Activated CD4-positive, CD25-positive, alpha-beta regulatory T cell treated with anti-CD3 and anti-CD28 coated beads, Interleukin-2, amount 50 U/mL, for 72 hours (primary cell): ENCODE measurements at places on chromosomes 2 and 18.
A peak's percentile ranks its signal among the peaks of the same experiment; 100 is the strongest.

DNA sequence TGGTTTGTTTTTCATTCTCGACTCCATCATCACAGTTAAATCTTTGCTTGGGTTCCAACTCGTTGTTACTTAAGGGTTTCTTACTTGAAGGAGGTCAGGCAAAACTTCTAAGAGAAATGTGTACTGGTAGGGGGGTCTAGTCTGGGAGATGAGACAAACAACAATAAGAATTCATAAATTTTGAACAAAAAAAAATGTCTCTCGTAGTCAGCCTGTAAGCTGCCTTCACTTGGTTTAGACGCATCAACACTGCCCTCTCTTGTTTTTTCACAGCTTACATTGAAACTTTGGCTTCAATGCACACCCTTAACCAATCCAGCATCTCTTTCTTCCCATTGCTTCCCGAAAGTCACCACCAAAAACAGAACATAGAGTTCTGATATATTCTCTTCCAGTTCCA, 576.4 kb upstream of the PIK3C3 start:
- no peak for DNase-seq

GRCh38 chr2:54336977-54337255, 80.9 kb upstream of the TSPYL6 start:
- DNase-seq = no peak

- no peak for DNase-seq
These were observed 63.9 kb downstream of the STK39 start for GRCh38 chr2:168183308-168183997.

- DNase-seq = no peak
These were observed 3.6 kb downstream of the ERFE start for GRCh38 chr2:238162251-238162845.

GRCh38 chr2:23465936-23466335, 81.0 kb downstream of the KLHL29 start:
- no peak for DNase-seq

GRCh38 chr2:990970-991369, 40.3 kb downstream of the SNTG2 start:
- DNase-seq = no peak

GRCh38 chr2:148590612-148591011, 53.9 kb upstream of the EPC2 start:
- DNase-seq = no peak

GRCh38 chr2:100039291-100039980, 103.0 kb downstream of the AFF3 start:
- no peak for DNase-seq

- DNase-seq = no peak
These were observed 384.2 kb upstream of the SALL3 start for GRCh38 chr18:78595453-78595852.

DNA sequence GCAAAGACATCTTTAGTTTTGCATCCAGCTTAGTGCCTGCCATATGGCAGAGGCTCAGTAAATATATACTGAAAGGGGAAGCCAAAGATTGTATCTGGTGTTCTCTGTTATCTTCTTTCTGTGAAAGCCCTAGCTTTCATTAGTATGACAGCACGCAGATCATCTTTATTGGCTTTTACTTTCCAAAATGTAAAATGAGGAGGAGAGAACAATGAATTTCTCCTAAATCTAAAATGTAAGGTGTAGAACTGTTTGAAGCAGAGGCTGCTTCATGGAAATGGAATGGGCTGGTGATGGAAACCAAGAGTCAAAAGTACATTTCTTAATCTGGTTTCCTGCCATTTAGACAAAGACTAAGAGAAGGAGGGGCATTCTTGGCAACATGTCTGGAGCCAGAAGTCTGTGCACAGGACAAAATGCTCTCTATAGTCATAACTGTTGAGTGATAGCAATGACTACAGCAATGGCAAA, 1029.9 kb upstream of the PIK3C3 start:
- no peak for DNase-seq

DNA sequence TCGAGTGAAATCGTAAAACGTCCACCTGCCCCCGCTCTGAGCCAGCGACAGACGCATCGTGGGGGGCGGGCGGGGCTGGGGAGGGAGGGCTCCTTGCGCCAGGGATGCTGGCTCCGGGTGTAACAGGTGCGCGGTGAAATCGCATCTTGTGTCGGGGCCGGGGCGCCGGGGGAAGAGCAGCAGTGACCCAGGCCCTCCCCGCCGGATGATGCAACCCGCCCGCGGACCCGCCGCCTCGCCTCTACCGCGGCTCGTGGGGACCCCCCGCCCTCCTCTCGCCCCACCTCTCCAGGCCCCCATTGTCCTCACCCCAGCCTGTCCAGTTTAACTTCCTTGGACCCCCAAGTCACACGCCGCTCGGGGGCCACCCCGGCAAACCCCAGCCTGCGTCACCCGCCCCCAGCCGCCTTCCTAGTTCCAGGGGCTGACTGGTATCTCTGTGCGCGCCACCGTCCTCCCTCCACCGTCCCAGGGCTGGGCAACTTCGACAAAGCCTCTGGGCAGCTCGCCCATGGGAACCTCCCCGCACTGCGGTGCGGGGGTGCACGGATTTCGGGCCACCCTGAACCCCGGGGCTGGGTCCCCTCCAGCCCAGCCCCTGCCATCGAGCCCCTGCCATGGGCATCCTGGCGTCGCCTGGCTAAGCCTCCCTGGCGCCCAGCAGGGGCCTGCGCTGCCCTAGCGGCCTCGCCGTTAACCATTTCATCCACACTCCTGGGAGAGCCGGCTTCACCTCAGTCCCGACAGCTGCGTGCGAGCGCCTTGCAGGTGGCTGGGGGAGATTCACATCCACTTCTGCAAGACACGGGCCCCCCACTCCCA, 799 bp upstream of the KIF1A start:
- DNase-seq = no peak

DNA sequence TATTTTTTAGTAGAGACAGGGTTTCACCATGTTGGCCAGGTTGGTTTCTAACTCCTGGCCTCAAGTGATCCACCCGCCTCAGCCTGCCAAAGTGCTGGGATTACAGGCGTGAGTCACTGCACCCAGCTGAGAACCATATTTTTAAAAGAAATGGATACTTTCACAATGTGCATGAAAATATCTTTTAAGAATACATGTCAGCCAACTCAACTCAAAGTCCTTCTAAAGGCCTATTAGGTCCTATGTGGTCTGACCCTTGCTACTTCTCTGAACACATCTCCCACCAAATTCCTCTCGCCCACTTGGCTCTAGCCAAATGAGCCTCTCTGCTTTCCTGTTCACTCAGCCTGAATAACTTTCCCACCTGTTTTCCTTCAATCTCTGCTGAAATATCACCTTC, 119.6 kb downstream of the MTX2 start:
- no peak for DNase-seq

GRCh38 chr2:150097901-150098531, 389.5 kb downstream of the RND3 start:
- DNase-seq = no peak

DNA sequence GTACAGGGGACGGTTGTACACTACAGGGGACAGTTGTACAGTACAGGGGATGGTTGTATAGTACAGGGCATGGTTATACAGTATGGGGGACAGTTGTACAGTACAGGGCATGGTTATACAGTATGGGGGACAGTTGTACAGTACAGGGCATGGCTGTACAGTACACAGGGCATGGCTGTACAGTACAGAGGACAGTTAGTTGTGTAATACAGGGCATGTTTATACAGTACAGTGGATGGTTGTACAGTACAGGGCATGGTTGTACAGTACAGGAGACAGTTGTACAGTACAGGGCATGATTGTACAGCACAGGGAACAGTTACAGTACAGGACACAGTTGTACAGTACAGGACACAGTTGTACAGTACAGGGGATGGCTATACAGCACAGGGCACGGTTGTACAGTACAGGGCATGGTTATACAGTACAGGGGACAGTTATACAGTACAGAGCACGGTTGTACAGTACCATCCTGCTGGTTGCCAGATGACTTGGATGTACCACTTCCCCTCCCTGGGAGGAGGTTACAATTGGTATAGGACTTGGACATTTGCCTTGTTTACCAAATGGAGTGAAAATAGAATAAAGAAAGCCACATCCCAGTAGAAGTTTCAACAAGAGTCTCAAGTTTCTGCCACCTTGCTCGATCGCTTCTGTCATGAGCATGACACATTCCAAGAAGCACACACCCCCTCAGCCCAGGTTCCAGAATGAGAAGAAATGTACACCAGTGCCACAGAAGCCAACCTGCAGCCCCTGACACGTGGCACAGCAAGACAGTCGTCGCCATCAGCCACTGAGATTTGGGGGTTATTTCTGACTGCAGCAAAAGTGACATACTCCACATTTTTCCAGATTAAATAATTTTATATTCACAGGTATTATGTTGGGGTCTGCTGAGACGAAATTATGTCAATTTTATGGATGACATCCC, 16.0 kb downstream of the CYRIA start:
- DNase-seq = no peak

GRCh38 chr2:39018638-39019037, 102.2 kb downstream of the SOS1 start:
- DNase-seq = no peak

- DNase-seq = no peak
These were observed 751.4 kb upstream of the HS6ST1 start for GRCh38 chr2:129069875-129070594.

- DNase-seq = no peak
These were observed 67.9 kb upstream of the ALKAL2 start for GRCh38 chr2:355773-356172.

DNA sequence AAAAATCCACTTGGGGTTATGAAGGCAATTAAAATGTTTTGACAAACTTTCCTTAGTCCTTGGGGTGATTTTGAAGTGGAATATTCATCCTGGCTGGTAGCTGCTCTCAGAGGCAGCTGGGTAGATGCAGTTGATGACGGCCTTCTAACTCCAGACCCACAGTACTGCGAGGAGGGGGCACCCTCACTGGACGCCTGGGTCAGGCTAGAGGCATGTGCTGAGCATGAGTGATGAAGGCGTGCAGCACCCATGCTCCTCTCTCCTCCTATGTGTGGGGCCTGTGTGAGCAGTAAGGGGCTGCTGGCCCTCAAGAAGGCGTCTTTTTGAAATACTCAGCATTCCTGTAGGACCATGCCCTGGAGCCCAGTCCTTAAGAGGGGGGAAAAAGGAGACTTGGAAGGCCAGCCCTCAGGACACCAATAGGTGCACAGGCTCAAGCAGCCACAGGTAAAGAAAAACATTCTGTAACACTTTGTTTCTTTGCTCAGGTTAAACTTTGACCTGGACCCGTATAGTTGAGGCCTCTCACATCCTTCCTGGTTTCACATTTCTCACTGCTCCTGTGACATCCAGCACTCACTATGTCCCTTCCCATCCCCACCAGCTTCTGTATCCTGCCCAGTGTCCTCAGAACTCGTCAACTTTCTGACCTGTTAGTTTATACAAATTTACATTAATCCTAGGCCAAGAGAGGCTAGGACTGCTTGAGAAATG, 64.4 kb downstream of the CD8B2 start:
- no peak for DNase-seq

DNA sequence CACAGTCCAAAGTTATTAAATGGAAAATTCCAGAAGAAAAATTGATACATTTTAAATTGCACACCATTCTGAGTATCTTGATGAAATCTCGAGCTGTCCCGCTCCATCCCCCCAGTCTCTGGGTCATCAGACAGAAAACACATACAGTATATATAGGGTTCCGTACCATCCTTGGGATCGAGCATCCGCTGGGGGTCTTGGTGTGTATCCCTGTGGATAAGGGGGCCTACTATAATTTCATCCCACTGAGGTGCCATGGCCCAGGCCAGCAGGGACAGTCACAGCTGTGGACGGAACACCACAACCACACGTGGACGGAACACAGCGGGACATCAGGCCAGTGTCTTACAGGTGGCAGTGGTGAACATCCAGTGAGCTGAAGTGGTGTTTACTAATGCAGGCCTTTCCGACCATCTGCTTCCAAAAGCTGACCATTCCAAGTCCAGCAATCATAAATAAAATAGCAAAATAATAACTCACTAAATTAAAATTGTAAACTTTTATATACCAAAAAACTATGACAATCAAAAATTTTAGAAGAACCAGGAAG, 14.0 kb downstream of the TWIST2 start:
- DNase-seq = no peak

GRCh38 chr2:48313036-48313877, 216.7 kb upstream of the STON1 start:
- DNase-seq = no peak

DNA sequence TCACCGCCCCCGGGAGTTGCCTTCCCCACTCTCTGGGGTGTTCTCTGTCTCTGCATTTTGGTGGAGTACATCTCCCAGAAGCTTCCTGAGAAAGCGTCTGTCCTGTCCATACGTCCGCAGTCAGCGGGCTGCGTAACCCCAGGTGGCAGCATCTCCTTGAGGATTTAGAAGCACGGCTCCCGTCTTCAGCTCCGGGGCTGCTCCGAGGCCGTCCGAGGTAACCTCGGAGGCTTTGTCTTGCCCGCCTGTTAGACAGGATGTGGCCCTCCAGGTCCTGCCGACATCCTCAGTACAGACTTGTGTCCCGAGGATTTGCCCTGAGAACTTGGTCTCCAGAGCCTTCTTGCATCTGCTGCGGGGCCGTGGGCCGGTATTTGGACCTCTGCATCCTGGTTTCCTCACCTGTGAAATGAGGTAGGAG, 58.4 kb downstream of the CTDP1 start:
- DNase-seq = no peak

DNA sequence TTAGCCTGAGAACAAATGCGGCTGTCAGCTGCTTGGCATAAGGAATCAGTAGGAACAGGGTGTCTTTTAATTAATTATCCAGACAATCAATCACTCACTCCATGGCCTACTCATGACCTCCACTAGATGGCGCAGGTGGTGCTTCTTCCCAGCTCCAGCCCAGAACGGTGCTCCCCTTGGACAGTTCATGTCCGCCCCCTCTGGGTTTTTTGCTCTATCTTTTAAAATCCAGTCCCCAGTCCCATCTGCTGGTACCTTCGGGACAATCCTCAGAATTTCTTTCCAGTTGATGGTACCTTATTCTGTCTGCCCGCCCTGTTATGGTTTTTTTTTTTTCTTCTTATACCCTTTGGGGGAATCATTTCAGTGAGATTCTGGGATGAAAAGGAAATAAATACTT, 99.8 kb downstream of the CACNB4 start:
- DNase-seq = peak; percentile 44

DNA sequence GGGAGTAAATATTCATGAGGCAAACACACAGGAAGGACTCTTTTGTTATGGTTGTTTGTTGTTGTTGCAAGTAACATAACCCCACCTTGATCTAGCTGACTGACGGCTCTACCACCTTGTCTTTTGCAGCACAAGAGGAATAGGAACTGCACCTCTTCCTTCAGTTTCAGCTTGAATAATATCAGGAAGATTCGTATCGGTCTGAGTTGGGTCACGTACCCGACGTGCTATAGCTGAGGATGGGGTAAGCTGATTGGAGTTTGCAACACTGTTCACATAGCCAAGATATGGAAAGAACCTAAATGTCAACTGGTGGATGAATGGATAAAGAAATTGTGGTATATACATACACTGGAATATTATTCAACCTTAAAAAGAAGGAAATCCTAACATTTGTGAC, 14.5 kb upstream of the IL1RN start:
- DNase-seq = no peak
